ENCODE measurements at places on chromosomes 3 and 15.

DNA sequence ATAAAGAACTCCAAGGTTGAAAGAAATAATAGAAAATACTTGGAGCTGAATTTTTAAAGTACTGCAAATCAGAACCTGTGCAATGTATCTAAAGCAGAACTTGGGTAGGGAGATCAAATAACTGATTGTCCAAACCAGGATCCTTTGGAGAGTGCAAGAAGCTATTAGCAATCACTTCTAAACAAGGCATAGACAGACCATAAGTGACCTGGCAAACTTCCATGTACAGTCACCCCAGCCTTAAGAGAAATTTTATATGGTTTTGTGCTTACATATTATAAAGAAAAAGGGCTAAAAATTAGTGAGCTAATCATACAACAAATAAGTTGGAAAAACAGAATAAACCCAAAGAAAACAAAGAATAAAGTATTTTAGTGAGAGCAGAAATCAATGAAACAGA, 35.2 kb downstream of the ETV5 start:
- no peak for DNase-seq

GRCh38 chr15:66287461-66288057, 5.8 kb upstream of the DIS3L start:
- DNase-seq: no peak

DNA sequence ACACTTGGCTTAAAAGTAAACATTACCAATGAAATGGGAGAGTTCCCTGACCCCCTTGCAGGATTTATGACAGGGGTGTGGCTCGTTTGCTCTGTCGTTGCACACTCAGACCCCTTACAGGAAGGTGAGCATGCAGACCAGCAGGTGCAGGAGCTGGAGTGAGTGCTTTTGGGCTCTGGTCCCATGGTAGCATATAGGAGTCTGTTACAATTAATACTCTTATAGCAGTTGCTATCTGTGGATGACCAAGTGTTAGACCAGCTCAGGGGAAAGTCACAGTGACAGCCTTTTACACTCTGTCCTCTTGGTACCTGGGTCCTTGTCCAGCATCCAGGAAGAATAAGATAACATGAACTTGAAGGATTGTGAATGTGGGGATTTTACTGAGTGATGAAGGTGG, 1177.5 kb downstream of the NSUN3 start:
- DNase-seq: no peak

DNA sequence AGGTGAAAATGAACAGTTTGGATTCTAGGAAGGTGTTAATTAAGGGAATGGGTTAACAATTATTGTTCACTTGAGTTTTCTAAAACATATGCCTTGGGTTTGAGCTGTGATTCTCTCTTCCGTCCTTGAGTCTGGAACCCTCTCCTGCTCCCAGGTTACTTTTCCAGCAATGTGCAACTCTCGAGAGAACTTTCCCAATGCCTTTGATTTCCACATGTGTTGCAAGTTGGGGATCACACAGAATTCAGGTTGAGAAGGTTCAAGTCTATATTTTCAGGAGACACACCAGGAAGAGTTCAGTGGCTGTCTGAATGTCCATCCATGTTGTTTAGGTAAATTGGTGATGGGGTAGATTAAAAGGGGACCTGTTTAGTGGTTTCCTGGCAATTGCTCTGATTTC, 48.7 kb downstream of the TNFAIP8L3 start:
- no peak for DNase-seq

DNA sequence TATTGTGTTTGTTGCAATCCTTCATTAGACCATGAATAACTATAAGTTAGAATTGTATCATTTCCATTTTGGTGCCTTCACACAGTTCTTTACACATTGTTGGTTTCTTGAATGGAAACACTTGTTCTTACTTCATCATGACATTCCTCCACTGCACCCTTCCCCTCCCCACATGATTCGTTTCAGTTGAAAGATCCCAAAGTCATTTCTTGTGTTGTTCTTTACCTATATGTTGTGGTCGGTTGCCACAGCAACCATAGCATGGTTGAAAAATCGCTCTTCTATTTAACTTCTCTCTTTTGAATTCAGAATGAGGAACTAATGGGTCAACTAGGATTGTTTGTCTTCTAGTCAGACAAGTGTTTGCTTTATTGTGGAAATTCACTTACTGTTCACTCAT, 103.3 kb downstream of the IL1RAP start:
- no peak for DNase-seq

GRCh38 chr3:134306320-134306719, 55.7 kb upstream of the RYK start:
- no peak for DNase-seq

DNA sequence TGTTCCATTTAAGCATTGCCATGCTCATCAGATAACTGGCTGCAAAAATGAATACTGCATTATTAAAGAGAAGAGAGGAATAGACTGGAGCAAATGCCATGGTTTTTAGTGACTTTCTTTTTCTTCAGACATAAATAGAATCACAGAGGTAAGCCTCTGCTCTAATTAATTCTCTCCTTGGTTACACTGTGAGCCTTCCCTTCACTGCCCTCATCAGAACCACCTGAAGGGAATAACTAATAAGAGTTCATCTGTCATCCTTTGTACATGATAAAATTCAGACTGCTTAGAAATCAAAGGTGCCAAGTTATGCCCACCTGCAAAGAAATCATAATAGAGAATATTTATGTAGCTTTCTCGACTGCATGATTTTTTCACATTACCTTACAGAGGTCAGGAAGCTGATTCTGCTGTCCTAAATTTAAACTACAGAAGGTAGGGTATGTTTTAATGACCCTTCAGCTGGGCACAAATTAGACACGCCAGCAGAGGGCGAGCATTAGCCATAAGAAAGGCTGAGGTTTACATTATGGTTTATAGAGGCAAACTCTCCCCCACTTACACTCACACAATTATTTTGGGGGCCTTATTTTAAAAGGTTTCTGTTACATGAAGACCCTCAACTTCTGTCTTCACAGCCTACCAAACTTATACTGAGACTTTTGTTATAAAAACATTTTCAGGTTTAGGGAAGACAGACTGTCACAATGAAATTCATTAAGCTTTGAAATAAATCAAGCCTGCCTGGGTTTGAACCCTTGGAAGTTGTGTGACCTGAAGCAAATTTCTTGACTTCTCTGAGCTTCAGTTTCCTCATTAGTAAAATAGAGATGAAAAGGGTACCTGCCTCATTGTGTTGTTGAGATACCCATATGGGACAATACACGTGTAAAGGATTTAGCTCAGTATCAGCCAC, 15.3 kb upstream of the UNC13C start:
- DNase-seq: no peak

GRCh38 chr15:88975891-88976290, 62.7 kb upstream of the MFGE8 start:
- no peak for DNase-seq

DNA sequence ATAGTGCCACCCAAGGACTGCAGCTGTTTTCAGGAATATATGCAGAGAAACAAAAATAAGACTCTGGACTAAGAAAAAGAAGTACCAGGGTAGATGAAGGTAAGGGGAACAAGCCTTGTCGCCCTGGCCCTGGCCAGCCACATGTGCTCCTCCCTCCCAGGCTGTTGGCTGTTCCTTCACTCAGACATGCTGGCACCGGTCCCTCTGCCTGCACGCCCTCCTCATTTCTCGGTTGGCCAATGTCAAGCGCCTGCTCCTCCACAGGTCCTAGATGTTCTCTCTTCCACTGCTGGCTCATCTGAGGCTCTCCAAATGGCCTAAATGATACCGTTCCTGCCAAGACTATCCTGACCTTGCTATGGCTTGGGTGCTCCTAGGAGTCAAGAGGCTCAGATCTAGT, 288.4 kb upstream of the LYSMD4 start:
- DNase-seq: no peak

DNA sequence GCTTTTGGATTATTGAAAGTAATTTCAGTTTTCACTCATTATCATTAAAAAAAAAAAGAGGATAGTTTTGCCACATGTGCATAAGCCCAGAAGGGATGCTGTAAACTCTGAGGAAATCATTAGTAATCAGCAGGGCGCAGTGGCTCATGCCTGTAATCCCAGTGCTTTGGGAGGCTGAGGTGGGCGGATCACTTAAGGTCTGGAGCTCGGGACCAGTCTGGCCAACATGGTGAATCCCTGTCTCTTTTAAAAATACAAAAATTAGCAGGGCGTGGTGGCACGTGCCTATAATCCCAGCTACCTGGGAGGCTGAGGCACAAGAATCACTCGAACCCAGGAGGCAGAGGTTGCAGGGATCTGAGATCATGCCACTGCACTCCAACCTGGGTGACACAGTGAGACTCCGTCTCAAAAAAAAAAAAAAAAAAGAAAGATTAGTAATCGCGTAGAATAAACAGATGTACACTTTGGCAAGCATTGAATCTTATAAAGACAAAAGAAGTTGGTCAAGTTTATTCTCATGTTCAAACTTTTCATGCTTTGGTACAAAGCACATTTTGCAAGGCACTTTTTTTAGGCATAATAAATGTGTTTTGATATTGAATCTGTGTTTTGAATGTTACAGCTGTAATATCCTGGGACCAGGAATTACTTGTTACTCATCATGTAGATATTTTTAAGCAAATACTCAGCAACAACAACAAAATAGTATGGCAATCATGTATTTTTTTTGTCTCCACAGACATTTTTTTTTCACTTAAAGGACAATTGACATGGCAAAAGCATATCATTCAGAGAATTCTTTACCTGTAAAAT, 93.2 kb upstream of the AGTR1 start:
- DNase-seq: no peak

DNA sequence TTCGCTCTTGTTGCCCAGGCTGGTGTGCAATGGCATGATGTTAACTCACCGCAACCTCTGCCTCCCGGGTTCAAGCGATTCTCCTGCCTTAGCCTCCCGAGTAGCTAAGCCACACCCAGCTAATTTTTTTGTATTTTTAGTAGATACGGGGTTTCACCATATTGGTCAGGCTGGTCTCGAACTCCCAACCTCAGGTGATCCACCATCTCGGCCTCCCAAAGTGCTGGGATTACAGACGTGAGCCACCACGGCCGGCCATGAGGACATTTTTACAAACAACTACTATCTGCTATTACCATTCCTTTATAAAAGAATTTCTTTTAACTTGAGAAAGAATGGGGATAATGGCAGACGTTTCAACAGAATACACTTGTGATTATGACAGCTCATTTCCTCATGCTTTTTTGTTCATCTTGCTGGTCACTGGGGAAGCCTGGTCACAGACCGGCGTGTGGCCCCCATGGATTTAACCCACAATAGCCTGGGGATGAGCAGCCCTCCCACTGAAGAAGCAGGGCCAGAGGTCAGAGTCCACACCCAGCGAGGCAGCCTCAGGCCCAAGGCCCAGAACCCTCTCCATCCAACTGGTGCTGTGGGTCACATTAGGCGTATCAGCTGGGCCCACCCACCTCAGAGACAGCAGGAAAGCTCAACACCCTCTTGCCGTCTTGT, 112.0 kb downstream of the LIPC start:
- no peak for DNase-seq

GRCh38 chr3:183468424-183468823, 40.0 kb upstream of the MCF2L2 start:
- DNase-seq: no peak

- DNase-seq: no peak
These were observed 57.9 kb downstream of the RASGRF1 start for GRCh38 chr15:79032656-79033055.

- peak; percentile 38 for DNase-seq
These were observed 41.0 kb upstream of the ROPN1 start for GRCh38 chr3:124032881-124033359.

GRCh38 chr15:32878869-32879805, 161.3 kb downstream of the GREM1 start:
- DNase-seq: no peak

- DNase-seq: no peak
These were observed 302.6 kb downstream of the CHL1 start for GRCh38 chr3:499001-499761.

DNA sequence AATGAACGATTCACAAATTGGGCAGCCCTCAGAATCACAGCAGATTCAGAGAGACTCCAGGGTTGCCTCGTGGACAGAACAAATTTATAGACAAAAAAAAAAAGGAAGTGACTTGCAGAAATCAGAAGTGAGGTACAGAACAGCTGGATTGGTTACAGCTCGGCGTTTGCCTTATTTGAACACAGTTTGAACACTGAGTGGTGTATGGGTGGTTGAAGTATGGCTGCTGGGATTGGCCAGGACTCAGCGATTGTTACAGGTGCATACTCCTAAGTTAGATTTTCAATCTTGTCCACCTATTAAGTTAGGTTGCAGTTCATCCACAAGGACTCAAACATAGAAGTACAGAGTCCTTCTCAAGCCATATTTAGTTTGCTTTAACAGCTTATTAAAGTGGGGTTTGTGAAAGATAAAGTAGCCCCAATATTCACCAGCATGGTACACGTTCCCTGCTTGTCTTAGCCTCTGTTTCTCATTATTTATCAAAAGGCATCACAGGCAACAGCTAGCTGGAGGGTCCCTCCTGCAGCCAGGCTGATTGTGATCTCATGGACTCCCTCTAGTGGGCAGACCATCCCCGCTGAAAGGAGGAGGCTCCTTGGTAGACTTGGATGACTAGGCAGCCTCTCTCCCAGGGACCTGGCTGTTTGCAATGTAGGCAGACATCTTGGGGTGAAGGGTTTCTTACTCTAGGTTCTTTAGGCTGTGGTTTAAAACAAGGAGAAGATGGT, 17.6 kb upstream of the ALDH1L1 start:
- no peak for DNase-seq

DNA sequence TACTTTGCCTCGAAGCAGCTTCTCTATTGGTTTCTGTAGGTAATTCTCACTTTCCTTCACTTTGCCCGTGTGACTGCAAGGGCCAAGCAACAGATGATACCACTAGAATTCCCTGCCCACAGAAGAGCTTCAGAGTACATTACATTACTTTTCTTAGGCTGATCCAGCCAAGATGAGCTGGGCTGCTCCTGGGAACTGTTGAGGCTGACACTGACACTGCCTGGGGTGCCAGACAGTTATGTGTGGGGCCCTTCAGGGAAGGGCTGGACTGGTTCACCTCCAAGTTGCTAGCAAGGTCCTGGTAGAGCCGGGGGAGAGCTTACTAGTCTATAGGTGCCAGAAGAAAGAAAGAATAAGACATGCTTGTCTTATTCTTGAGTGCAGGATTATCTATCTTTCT, 19.0 kb downstream of the GORASP1 start:
- DNase-seq: no peak

DNA sequence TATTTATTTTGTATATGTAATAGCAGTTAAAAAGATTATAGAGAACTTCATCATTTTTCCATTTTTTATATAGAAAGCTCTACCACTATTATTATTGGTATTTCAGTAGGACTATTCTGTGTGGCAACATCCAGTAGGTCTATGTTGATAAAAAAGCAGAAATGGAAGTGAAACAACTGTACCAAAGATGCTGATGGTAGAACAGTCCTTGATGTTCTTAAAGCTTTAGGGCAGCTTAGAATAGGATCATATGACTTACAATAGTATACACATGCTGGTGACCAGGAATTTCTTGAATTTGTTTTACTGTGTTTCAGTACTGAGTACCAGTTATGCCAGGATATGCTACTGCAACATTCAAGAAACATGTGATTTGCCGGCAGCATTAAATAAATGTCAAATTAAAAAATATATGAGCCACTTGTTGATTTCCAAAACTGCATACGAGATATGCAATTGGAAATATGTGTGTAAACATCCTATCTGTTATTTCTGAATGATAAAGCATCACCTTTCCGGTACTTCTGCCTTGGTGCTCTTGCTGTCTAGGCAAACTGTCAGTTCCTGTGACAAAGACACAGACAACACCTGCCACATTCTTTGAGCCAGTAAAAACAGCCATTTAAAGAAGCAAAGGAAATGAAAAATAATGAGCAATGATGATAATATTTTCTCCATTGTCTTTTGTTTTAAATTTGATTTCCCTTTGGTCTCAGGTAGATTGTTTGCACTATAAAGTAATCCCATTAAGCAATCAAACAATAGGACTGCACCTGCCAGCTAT, 649.2 kb downstream of the ZPLD1 start:
- DNase-seq: no peak

All from activated effector memory CD4-positive, alpha-beta T cell treated with Interleukin-2 at 50 U/mL for 16 hours (primary cell).